ENCODE measurements at places on chromosomes 6 and 20.
A peak's percentile ranks its signal among the peaks of the same experiment; 100 is the strongest.

- DNase-seq: no peak
These were observed 42.6 kb upstream of the PHACTR3 start for GRCh38 chr20:59561614-59562277.

DNA sequence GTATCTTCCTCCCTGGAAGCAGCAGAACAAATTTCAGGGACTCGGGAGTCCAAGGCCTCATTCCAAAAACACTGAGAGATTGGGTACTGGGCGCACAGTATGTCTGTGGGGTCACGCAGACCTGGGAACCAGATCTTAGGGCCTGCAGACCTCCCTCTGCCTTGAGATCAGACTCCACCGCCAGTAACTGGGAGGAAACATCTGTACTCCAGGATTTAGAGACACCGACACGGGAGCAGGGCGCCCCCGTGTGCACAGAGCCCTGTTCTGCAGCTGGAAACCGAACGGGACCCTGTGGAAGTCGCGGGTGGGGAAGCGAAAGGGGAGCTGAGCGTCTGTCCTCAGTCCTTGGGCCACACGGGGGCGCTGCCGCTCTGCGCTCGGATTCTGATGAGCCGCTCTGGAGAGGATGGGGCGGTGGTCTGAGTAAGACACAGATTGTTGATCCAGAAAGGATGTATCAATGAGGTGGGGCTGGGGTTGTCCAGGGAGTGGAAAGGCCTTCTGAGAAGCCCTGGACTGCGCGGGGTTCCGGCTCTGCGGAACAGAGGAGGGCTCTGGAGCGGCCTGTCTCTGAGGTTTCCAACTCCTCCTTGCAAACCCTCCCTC, 35.7 kb upstream of the HLA-E start:
- peak; percentile 85 for DNase-seq

DNA sequence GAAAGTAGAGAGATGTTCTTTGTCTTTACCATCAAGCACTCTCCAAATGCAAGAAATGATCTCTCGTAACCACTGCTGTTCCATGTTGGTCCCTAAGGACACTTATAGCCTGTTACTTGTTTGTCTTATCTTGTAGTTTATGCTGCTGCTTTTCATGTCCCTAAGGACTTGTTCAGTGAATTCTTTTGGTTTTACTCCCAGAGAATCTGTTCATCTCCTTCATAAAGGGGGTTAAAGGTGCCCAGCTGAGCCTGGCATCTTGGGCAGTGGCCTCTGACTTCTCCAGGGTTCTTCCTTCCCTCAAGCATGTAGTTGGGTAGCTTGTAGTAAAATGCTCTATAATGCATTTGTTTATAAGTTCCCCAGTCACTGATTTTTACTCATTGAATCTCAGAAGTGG, 864 bp upstream of the PKIG start:
- no peak for DNase-seq

- DNase-seq: no peak
These were observed 121.0 kb downstream of the UST start for GRCh38 chr6:148867862-148868261.

GRCh38 chr20:11870411-11870810, 47.3 kb upstream of the BTBD3 start:
- no peak for DNase-seq

- no peak for DNase-seq
These were observed 55.5 kb upstream of the ARMH2 start for GRCh38 chr6:24854077-24854666.

- DNase-seq: no peak
These were observed 109.7 kb upstream of the FOXQ1 start for GRCh38 chr6:1202201-1202600.

DNA sequence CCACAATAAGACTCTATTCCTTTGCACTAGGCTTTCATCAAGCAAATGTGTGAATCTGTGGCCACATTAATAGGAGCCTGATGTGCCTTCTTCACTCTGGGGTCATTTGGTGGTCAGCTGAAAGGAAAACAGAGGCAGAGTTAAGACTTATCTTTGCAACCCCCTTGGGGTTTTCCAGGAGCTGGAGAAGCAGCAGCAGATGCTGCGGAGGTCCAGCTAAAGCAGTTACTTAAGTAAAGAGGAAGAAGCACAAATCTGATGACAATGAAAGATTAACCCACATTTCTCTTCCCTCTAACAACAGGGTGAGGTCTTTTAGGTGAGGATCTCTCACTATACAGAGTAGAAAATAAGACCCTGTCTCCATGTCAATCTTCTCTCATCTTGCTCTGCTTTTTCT, 45.4 kb upstream of the QKI start:
- no peak for DNase-seq

DNA sequence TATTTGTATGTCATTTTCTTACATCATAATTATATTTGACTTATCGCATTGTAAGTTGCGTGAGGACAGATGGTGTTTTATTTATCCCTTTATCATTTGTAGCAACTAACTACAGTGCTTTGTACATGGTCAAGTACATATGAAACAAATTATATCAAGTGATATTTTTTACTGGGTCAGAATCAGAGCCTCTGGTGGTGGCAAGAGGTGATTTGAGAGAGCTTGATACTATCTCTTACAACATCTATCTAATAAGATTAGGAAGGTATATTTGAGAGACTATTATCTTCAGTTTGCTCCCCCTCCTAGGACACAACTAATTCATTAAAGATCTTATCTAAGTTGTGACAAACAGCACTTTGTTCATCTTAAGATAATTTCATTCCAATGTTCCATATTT, 47.7 kb downstream of the BCKDHB start:
- no peak for DNase-seq

GRCh38 chr6:146191612-146192011, 162.8 kb downstream of the GRM1 start:
- DNase-seq: no peak

GRCh38 chr20:23647346-23647745, 9.6 kb upstream of the CST3 start:
- no peak for DNase-seq

GRCh38 chr6:43667245-43668150, 20.1 kb downstream of the MRPS18A start:
- DNase-seq: peak; percentile 91

DNA sequence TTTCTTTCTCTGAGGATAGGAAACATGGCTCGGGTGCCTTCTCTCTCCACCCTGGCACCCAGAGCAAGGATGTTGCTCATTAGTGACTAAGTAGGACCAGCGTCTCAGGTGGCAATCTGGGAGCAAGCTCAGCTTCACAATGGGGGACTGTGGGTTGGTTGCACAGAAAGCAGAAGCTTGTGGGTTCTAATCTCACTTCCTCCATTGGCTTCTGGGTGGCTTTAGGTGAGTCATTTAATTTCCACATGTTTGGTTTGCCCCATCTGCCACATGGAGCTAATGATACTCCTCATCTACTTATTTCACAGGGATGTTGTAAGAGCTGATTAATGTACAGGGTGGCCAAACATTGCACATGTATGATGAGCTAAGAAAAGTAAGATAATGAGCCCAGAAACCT, 54.8 kb upstream of the AKIRIN2 start:
- DNase-seq: no peak

DNA sequence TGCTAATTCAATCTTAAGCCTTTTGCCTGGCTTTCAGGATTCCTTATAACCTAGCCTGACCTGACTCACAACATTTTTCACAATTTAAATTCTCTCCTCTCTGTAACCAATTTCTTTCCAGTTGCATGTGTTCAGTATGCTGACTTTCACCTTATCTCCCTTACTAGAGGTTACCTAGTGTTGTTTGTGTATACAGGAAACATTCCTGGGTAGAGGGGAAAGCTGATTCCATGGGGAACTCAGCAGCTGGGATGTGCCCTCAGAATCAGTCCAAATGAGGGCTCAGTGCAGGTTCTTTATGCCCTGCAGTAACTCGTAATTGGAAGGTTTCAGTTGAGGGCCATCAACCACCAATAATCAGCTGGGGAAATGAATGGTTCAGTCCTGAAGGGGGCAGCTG, 18.5 kb downstream of the PKIB start:
- DNase-seq: no peak

DNA sequence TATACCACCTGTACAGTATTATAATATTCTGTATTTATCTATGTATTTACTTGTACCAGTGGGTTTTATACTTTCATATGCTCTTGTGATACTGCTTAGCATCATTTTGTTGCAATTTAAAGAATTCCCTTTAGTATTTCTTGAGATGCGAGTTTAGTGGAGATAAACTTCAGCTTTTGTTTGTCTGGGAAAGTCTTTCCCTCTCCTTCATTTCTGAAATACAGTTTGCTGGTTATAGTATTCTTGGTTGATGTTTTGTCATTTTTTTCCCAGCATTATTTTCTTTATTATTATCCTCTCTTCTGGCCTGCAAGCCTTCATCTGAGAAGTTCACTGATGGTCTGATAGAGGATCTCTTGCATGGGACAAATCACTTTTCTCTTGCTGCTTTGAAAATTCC, 136.6 kb upstream of the MCHR2 start:
- no peak for DNase-seq

DNA sequence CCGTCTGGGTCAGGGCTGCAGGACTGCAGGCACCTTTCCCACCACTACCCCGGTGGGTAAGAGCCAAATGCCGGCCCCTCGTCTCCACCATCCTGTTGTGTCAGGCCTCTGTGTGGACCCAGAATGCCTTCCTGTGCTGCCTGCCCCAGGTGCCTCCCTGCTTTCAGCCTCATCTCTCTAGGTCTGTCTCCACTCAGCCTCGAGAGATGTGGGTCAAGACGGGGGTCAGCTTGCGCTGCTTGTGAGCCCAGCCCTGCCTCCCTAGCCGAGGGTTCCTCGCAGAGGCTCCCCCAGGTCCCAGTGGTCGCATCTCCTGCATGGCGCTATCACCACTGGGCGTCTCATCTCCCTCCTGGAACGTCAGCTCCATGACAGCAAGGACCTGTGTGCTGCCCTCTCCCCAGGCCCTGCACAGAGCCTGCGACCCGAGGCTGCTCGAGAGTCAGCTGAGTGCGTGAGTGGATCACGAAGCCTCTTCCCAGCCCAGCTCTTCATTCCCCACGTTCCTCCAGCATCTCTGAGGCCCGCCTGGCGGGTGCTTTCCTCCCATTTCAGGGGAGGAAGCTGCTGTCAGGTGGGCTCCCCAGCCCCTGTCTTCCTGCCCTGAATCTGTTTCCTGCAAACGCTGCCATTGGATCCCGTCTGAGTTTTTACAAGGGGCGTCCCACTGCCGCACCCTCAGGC, 38.7 kb upstream of the ZBP1 start:
- peak; percentile 41 for DNase-seq

DNA sequence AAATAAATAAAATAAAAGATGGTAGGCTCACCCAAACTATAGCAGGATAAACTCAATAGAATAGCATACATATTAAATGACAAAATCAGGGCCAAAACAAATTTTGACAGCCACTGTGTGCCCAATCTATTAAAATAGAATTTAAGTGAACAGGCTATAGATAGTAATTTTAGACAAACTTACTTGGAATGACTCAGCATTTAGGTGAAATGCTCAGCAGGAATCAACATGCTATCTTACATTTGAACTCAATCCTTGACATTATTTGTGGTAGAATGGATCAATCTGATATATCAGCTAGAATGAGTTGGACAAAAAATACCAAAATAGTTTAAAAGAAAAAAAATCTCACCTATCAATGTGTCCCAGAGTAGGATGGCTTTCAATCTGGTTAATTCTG, 578.6 kb downstream of the RFPL4B start:
- DNase-seq: no peak

GRCh38 chr20:50285376-50286173, 94.9 kb downstream of the CEBPB start:
- no peak for DNase-seq

- no peak for DNase-seq
These were observed 255.9 kb downstream of the FOXC1 start for GRCh38 chr6:1865585-1865984.

DNA sequence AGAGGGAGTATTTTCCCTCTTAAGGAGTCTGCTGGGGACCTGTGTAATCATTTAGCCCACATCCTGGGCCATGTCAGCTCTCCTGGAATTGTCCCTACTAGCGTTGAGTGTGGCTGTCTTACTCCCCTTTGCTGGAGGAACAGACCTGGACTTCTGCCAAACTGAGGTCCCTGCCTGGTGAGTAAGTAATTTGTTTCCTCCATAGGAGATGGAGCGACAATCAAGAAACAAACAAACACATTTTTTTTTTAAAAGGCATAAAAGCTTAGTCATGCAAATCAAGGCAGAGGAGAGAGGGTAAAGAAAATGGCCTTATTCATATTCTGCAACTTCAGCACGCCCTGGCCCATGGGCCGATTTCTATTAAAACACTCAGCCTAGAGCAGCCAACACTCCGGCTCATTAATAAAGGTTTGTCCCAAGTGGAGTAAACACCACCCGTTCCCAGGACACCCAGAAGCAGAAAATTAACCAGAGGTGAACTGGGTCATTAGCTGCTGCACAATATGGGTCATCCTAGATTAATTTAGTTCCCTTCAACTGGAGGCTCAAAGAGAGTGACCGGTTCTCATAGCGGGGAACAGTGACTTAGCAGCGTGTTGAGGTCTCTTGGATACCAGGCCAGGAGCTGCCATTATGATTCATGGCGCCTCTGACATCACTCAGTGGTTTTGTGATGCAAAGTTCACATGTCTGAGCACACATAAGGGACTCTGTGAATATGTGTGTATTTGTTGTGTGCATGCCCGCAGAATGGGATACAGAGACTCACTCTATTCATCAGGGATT, 165.0 kb upstream of the SULF2 start:
- no peak for DNase-seq

GRCh38 chr6:111471533-111471932, 11.5 kb downstream of the REV3L start:
- DNase-seq: no peak

DNA sequence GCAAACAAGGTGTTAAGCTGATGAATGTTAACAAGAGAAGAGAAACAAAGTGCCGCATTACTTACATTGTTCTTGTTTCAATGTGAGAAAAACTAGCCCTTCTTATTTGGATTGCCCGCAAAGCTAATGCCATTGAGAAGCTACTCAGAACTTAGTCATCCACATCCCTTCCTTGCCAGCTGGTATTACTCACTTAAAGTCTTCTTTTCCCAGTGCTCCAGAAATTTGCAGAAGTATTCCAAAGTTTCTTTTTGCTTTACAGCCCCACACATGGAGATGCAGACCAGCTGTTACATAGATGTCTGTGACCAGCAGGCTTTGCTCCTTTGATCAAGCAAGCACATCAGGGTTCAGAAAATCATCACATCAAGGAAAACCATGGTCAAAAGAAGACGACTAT, 529.0 kb downstream of the TBC1D32 start:
- DNase-seq: no peak

- DNase-seq: no peak
These were observed 7.3 kb upstream of the GPR63 start for GRCh38 chr6:96844530-96844929.
